Upper lobe of left lung (tissue), 6 donors: ENCODE measurements at places on chromosomes 11 and 22. TPM values are rescaled to one million over a fixed set of nuclear protein-coding genes. Genes with fewer than 3 reads are reported as not detected.

The FADS3 gene
- 136 TPM for total RNA-seq

The MMP10 gene
- not detected for total RNA-seq

The GNAZ gene
- 7.3 TPM for total RNA-seq

The SOX10 gene
- total RNA-seq, result not detected

The KDM4E gene
- total RNA-seq, result not detected

The CLMP gene
- 22.0 TPM for total RNA-seq

The CHST1 gene
- total RNA-seq, result 1.7 TPM

The SHANK3 gene
- 96.9 TPM for total RNA-seq

The CRYAB gene
- total RNA-seq, result 26.7 TPM

The ZBTB3 gene
- 15.3 TPM for total RNA-seq

The TEX54 gene
- total RNA-seq, result not detected

The PPP1CA gene
- total RNA-seq, result 83.8 TPM

The SAA1 gene
- 24.1 TPM for total RNA-seq

DNA sequence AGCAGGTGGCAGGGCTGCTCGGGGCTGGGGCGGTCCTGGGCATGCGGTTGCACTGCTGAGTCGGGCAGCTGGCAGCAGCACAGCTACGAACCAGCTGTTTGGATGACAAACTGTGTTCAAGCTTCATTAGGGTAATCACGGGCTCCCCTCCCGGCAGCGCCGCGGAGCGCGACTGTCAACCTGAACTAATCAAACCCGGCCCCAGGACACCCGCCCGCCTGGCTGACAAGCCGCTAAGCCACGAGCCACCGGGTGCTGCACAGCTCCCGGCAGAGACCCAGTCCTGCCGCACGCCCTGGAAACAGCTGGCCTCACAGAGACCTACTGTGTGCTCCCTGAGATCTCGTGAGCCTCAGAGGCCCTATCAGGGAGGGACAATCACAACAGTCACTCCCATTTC is 60.6 kb upstream of the TCF20 start:
- H3K27ac ChIP-seq, result no peak overlapping the region
- H3K36me3 ChIP-seq, result no peaks in the 10 kb centered on the region
- no peak overlapping the region for H3K4me3 ChIP-seq
- H3K27me3 ChIP-seq, result no peaks in the 10 kb centered on the region
- no peaks in the 10 kb centered on the region for H3K4me1 ChIP-seq

- H3K27me3 ChIP-seq, result no peaks in the 10 kb centered on the region
- H3K4me1 ChIP-seq, result no peaks in the 10 kb centered on the region
- no peak for DNase-seq
- H3K4me3 ChIP-seq, result no peak overlapping the region
Observed at GRCh38 chr11:82191695-82192094, 542.0 kb downstream of the FAM181B start.

DNA sequence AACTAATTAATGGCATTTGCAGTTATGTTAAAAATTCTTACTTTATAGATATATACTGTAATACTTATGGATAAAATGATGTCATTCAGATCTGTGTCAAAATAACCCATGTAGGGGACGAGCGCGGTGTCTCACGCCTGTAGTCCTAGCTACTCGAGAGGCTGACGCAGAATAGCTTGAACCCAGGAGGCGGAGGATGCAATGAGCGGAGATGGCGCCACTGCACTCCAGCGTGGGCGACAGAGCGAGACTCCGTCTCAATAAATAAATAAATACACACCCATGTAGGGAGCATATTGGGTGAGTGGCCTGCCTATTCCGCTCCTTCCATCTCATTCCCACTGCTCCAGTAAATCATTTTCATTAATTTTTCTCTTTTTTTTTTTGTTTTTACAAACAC is 7.1 kb downstream of the SNU13 start:
- H3K36me3 ChIP-seq, result peaks cover 37% of the 10 kb centered on the region
- H3K4me3 ChIP-seq, result peak overlapping the region; percentile 65
- no peaks in the 10 kb centered on the region for H3K27me3 ChIP-seq
- DNase-seq, result no peak

GRCh38 chr11:2374456-2375201 is 2.5 kb upstream of the CD81 start:
- no peaks in the 10 kb centered on the region for H3K27me3 ChIP-seq
- no peak for DNase-seq
- H3K27ac ChIP-seq, result no peak overlapping the region
- H3K36me3 ChIP-seq, result no peaks in the 10 kb centered on the region
- H3K4me1 ChIP-seq, result peaks cover 35% of the 10 kb centered on the region

DNA sequence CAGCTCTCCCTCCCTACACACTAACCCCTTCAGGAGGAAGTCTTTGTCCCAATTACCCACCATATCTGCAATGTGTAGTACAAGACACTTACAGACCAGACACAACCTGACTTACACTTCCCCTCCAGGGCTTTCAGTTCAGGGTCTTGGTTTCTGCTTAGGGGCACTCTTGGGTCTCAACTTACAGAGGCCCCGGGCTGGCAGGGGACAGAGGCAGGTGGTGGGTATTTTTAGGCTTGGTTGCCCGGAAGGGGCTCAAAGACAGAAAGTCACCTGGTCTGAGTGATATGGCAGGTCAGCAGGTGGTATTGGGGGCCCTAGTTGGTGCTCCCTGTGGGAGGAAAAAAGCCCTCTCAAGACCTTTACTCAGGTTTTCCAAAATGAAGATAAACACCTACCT is 3.4 kb upstream of the TMEM184B start:
- DNase-seq, result no peak
- no peak overlapping the region for H3K27ac ChIP-seq
- no peaks in the 10 kb centered on the region for H3K27me3 ChIP-seq
- no peak overlapping the region for H3K4me3 ChIP-seq
- H3K4me1 ChIP-seq, result peaks cover 16% of the 10 kb centered on the region

- no peak overlapping the region for H3K27ac ChIP-seq
- no peaks in the 10 kb centered on the region for H3K27me3 ChIP-seq
- peaks cover 16% of the 10 kb centered on the region for H3K4me1 ChIP-seq
- DNase-seq, result no peak
- no peak overlapping the region for H3K4me3 ChIP-seq
Observed at GRCh38 chr11:59200423-59200746, 12.3 kb downstream of the MPEG1 start.

DNA sequence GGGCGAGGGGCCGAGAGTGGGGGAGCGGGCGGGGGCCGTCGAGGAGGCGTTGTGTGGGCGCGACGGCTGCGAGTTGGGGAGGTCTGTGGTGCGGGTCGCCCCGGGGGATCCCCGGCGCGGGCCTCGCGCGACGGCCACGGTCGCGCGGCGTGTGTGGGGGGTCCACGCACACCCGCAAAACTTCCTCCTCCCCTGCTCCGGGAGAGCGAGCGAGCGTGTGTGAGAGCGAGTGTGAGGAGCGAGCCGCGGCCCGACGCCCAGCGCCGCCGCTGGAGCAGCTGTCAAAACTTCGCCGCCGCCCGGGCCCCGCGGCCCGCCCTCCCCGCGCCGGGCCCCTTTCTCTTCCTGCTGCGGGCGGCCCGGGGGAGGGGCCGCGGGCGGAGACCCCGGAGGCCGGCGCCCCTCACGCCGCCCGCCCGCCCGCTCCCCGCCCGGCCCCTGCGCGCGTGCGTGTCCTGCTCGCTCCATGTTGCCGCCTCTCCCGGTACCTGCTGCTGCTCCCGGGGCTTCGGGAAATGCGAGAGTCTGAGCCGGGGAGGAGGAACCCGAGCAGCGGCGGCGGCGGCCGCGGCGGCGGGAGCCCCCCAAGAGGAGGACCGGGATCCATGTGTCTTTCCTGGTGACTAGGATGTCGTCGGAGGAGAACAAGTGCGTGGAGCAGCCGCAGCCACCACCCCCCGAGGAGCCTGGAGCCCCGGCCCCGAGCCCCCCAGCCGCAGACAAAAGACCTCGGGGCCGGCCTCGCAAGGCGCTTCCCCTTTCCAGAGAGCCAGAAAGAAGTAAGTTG is 9.0 kb upstream of the CCT8L2 start:
- peaks cover 3% of the 10 kb centered on the region for H3K27me3 ChIP-seq
- peak; percentile 90 for DNase-seq
- H3K27ac ChIP-seq, result no peak overlapping the region
- no peaks in the 10 kb centered on the region for H3K36me3 ChIP-seq
- peaks cover 21% of the 10 kb centered on the region for H3K4me1 ChIP-seq
- peak overlapping the region; percentile 43 for H3K4me3 ChIP-seq

GRCh38 chr22:47920380-47920959 is 1158.0 kb downstream of the TBC1D22A start:
- H3K4me3 ChIP-seq, result no peak overlapping the region
- no peaks in the 10 kb centered on the region for H3K4me1 ChIP-seq
- H3K36me3 ChIP-seq, result no peaks in the 10 kb centered on the region

DNA sequence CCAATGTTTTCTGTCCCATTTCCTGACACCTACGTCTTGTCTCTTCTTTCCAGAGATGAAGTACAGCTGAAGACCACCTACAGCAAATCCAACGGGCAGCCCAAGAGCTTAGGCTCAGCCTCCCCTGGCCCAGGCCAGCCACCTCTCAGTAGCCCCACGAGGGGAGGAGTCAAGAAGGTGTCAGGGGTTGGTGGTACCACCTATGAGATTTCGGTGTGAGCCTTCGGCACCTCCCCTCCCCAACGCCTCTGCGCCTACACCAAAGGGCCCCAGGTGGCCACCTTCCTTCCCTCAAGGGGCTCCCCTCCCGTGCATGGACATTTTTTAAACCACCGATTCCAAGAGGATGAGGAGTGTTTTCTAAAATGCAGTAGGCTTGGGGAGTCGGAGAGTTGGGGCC is 12.2 kb downstream of the MED19 start:
- H3K27me3 ChIP-seq, result no peaks in the 10 kb centered on the region
- DNase-seq, result no peak
- H3K27ac ChIP-seq, result no peak overlapping the region
- peaks cover 69% of the 10 kb centered on the region for H3K36me3 ChIP-seq
- H3K4me3 ChIP-seq, result no peak overlapping the region

GRCh38 chr11:82216927-82217570 is 516.6 kb downstream of the FAM181B start:
- DNase-seq, result no peak
- H3K4me3 ChIP-seq, result no peak overlapping the region
- H3K36me3 ChIP-seq, result no peaks in the 10 kb centered on the region

GRCh38 chr11:12100429-12100828 is 10.0 kb upstream of the MICAL2 start:
- no peaks in the 10 kb centered on the region for H3K36me3 ChIP-seq
- peak overlapping the region; percentile 38 for H3K27ac ChIP-seq
- H3K27me3 ChIP-seq, result no peaks in the 10 kb centered on the region

- H3K27ac ChIP-seq, result peak overlapping the region; percentile 32
- H3K4me1 ChIP-seq, result peaks cover 3% of the 10 kb centered on the region
- no peaks in the 10 kb centered on the region for H3K36me3 ChIP-seq
- no peaks in the 10 kb centered on the region for H3K27me3 ChIP-seq
- no peak overlapping the region for H3K4me3 ChIP-seq
- no peak for DNase-seq
Observed at GRCh38 chr11:108589136-108589535, 4.4 kb downstream of the EXPH5 start.

DNA sequence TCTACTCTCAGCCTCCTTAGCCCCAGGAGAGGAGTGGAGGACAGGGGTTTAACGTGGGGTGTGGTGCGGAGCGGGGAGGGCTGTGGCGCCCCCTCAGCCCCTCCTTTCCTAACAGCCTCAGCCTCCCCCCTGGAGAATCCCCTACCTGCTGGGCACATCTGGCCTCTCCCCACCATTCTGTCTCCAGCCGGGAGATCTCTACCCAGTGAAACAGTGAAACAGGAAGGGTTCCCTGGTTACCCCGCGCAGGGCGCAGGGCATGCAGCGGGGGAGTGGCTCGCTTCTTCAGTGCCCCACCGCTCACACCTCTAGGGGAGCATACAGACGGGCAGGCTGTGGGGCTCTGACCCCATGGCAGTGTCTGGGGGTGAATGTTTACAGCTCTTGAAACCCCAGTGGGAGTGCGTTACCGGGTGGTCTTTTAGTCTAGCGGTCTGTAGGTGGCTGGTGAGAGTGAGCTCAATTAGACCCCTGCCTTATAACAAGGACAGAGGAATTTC is 54.7 kb upstream of the CCDC188 start:
- no peaks in the 10 kb centered on the region for H3K36me3 ChIP-seq
- H3K4me1 ChIP-seq, result peaks cover 45% of the 10 kb centered on the region
- H3K27ac ChIP-seq, result peak overlapping the region; percentile 84
- no peaks in the 10 kb centered on the region for H3K27me3 ChIP-seq
- no peak for DNase-seq

- H3K4me3 ChIP-seq, result no peak overlapping the region
- H3K27ac ChIP-seq, result no peak overlapping the region
- peaks cover 21% of the 10 kb centered on the region for H3K27me3 ChIP-seq
- H3K4me1 ChIP-seq, result peaks cover 12% of the 10 kb centered on the region
- no peak for DNase-seq
Observed at GRCh38 chr11:8258289-8258688, 5.4 kb downstream of the LMO1 start.

- H3K4me1 ChIP-seq, result no peaks in the 10 kb centered on the region
- no peaks in the 10 kb centered on the region for H3K27me3 ChIP-seq
Observed at GRCh38 chr11:117009905-117010605, 88.2 kb downstream of the SIK3 start.

GRCh38 chr11:62958547-62959421 is 26.0 kb downstream of the SLC22A6 start:
- DNase-seq, result no peak
- peaks cover 9% of the 10 kb centered on the region for H3K4me1 ChIP-seq
- no peaks in the 10 kb centered on the region for H3K36me3 ChIP-seq
- no peak overlapping the region for H3K27ac ChIP-seq
- H3K27me3 ChIP-seq, result no peaks in the 10 kb centered on the region
- no peak overlapping the region for H3K4me3 ChIP-seq

DNA sequence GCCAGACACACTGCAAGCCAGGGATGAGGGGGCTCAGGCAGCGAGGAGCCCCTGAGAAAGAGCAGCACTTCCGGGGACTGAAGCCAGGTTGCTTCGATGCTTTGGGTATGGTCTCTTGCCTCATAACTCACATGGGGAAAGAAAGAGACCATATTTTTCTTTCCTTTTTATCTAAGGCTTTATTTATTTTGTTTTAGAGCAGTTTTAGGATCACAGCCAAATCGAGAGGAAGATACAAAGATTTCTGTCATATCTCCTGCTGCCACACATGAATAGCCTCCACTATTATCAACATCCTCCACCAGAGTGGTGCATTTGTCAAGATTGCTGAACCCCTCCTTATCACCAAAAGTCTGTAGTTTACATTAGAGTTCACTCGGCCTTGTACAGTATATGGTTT is 24.3 kb upstream of the ADSL start:
- peaks cover 83% of the 10 kb centered on the region for H3K36me3 ChIP-seq
- peaks cover 6% of the 10 kb centered on the region for H3K4me1 ChIP-seq
- H3K4me3 ChIP-seq, result no peak overlapping the region
- H3K27ac ChIP-seq, result no peak overlapping the region
